ENCODE measurements at places on chromosomes 3 and 15.

DNA sequence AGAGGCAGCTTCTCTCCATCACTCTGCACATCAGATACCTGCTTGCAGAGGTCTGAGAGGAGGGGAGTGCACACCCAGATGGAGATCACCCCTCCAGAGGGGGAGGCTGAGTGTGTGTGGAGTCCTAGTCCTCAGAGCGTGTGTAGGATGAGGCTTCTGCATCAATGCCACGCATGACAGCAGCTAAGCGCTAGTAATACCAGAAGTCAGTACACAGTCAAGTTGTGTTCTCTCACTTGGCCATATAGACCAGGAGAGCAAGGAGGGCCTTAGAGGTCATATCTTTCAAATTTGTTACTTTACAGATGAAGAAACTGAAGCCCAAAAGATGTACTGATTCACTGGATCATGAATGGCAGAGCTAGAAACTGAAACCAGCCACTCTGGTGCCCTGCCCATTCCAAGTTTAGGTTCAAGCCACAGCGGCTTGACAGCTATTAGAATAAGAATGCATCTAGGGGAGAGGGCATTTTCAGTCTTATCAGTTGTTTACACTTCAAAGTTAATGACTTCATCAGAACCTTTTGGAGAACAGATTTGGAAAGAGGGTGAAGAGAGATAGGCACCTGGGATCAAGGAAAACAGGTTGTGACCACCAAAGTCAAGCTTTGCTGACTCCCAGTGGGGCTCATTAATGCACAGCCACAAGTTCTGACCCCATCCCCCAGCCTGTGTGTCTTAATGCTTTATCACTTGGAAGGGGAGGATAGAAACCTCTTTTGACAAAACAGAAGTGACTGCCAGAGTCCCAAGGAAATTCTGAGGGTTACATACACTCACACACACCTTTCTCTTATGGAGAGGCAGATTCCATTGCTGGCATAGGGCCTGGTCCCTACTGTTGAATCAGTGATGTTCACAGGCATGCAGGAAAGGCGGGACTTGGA lies 310.3 kb downstream of the CHST2 start:
- DNase-seq: no peak

- DNase-seq: no peak
Measured at GRCh38 chr15:42908538-42908937, 12.0 kb downstream of the TTBK2 start.

DNA sequence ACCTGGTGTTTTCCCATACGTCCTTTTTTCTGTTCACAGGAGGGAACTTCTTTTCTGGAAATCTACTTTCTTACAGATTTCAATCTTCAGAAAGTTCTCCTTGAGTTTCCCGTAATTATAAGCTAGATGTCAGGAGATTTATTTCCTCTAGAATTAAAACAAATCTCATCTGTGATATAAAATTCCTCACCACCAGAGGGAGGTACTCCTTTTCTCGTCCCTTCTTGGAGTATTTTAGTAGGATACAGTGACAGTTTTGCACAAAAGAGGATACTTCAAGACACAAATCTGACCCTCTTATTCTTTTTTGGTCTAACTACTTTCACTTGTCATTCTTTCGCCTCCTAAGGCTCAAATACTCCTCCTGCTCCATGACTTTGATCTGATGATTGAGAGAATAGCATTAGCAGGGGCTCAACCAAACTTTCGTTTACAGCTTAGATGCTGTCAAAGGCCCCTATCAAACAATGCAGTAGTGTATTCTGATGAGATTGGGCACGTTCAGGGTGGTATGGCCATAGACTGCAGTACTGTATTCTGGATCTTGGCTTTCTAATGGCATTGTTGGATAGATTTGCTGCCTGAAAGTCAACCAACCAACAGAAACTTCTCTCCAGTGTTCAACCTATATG lies 38.0 kb downstream of the TMEM41A start:
- DNase-seq: no peak

- no peak for DNase-seq
Measured at GRCh38 chr3:179971280-179971679, 65.5 kb downstream of the PEX5L start.

DNA sequence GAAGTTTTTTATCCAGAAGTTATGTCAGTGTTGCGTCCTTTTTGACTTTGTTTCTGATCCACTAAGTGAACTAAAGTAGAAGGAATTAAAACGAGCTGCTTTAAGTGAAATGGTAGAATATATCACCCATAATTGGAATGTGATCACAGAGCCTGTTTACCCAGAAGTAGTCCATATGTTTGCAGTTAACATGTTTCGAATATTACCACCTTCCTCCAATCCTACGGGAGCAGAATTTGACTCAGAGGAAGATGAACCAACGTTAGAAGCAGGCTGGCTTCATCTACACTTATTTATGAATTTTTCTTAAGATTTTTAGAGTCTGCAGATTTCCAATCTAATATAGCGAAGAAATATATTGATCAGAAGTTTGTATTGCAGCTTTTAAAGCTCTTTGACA lies 57.6 kb downstream of the DNAH1 start:
- no peak for DNase-seq

GRCh38 chr3:52881871-52882270 lies 15.5 kb downstream of the STIMATE start:
- DNase-seq: no peak

- no peak for DNase-seq
Measured at GRCh38 chr15:35281515-35281914, 196.4 kb upstream of the NANOGP8 start.

DNA sequence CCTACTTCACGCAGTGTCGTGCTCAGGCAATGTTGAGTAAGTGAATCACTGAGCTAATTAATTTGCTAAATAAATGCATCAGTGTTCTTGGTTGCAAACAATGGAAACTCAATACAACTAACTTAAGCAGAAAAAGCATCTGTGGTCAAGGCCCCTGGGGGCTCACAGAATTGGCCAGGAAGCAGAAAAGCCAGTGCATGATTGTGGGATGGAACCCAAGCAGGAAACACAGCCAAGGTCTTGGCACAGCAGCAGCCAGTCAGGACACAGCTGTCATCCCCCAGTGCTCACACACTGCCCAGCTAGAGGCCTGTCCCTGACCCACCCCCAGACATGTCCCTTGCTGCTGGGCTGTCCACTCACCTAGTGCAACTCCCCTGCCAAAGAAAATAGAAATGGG lies 85.9 kb downstream of the AQP9 start:
- no peak for DNase-seq

DNA sequence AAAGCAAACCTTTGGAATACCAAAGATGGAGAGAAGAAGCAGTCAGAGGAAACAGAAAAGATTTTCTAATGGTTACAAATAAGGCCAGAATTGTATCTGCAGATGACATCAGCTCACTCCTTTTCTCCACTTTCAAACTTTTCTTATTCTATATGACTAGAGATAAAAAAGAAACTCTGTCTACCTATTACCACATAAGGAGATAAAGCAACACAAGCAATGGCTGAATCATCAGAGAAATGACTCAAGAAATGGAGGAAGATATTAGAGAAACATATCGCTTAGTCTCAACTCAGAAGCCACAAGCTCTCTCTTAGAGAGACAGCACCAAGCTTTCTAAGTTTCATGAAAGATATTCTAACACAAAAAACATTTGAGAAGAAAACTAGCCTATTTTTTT lies 784.0 kb downstream of the ZPLD1 start:
- DNase-seq: no peak

DNA sequence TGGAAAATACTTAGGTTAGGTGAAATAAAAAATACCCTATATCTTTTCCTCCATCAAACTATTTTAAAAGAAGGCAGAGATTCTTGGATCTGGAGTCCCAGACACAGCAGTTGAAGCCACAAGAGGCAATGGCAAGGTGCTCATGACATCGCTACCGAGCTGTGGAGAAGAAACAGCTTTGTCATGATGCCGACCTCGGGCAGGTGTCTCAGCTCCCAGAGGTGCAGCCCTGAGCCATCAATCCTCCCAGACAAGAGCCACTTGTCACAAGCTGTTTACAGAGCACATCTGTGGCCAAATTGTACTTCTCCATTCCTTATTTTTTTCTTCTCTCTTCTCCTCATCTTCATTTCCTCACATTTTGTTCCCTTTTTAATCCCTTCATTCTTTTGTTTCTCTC lies 50.8 kb downstream of the GPR176 start:
- no peak for DNase-seq

- no peak for DNase-seq
Measured at GRCh38 chr3:171456765-171457606, 3.2 kb downstream of the TNIK start.

DNA sequence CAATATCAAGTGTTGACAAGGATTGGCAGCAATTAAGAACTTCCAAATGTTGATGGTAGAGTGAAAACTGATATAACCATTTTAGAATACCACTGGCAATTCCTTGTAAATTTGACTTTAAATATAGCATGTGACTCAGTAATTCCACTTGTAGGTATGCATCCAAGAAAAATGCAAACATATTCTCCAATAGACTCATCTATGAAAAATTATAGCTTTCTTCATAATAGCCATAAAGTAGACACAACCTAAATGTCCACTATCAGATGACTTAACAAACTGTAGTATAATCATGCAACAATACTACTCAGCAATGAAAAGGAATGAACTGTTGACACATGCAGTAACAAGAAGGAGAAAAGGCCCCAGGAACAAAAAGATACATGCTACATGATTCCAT lies 988.1 kb downstream of the FHIT start:
- DNase-seq: no peak

GRCh38 chr3:138376663-138377062 lies 28.3 kb downstream of the MRAS start:
- no peak for DNase-seq

DNA sequence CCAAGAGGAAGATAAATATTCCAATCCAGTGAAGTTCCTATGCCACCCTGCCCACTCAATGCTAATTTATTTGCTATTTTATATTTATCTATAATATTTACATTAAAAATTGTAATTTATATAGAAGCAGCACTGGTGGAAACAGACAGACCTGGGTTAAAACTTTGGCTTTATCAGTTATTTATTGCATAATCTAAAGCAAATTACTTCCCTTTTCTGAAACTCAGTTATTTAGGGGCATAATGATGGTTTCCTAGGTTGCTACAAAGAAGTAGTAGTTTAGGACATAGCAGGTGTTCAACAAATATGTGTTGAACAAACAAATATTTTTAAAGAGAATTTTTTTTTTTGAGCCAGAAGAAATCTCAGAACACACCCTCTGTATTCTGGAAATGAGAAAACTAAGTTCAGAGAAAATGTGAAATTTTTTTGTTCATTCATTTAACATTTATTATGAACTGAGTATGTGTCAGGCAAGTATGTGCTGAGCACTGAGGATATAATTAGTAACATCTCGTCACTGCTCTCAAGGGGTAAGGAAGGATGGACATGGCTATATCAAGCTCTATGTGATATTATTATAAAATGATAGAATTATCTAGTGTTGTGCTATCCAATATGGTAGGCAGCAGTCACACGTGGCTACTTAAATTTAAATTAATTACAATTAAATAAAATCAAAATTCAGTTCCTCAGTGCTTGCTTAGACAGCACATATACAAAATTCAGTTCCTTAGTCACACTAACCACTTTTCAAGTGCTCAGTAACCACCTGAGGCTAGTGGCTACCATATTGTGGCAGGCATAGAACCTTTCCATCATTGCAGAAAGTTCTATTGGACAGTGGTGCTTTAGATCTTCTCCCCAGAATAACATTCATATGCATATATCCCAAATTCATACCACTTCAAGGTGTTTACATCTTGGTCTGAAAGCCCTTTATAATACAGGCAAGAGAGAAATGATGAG lies 7.0 kb upstream of the UBE2Q2 start:
- DNase-seq: peak; percentile 26

DNA sequence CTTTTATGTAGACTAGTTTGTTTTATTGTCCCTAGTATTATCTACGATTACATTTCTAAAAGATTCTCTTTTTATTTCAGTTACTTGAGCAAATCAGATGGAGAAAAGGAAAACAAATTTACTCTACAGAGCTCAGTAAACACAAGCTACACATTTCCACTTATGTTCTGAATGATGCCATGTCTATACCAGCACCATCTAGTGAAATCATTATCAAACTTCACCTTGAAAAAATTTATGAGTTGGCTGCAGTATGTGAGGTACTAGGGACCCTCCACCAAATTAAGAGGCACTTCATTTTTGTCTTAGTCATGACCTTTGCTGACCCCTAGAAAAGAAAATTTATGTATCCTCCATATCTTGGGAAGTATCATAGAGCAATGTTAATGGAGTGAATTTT lies 827.4 kb downstream of the SI start:
- no peak for DNase-seq

GRCh38 chr3:51940648-51941462 lies 849 bp downstream of the RRP9 start:
- no peak for DNase-seq

- DNase-seq: no peak
Measured at GRCh38 chr3:2713923-2714322, 396.3 kb downstream of the IL5RA start.

DNA sequence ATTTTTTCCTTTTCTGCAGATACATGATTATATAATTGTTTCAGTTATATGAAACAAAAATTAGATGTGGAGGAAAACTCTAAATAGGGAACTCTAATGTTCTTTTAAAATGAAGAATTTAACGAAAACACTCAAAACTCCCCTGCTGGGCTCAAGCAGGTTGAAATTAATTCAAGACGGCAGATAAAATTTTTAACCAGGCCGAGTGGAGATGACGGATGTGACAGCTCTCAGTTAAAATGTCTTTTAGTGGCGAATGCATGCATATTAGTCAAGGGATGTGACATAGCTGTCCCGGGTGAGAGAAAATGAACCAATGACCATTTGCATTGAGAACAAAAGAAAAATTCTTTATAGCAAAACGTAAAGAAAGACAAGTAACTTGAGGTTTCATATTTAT lies 110.1 kb downstream of the ROBO2 start:
- DNase-seq: no peak

DNA sequence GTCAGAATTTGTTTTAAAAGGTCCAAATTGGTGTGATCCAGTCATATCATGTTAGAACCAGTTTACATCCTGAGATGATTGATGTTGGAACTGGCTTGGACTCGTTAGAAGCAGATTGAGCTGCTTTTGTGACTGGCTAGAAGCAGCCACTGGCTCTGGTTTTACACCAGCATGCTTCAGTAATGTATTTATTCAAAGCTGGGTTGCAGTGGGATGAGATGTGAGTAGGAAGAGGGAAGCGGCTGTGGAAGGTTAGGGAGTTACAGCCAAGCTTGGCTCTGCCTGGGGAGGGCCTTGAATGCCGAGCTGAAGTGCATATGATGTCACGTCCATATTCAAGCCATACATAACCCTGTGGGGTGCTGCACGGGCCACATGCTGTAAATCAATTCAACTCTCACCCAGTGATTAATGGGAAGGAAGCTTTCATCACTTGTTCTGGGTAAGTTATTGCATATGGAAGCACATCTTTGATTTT lies 104.0 kb upstream of the SMAD3 start:
- no peak for DNase-seq

GRCh38 chr3:34675383-34676120 lies 877.1 kb downstream of the PDCD6IP start:
- DNase-seq: no peak
